ENCODE measurements at places on chromosomes 6 and 20. TPM values are rescaled to one million over a fixed set of nuclear protein-coding genes. Genes with fewer than 3 reads are reported as not detected.
A peak's percentile ranks its signal among the peaks of the same experiment; 100 is the strongest.

The FOXQ1 gene
- not detected for total RNA-seq

The CHMP4B gene
- 55.1 TPM for total RNA-seq

The KCNK5 gene
- 0.58 TPM for total RNA-seq

The XKR7 gene
- total RNA-seq, result 0.28 TPM

The HUS1B gene
- not detected for total RNA-seq

The RGS17 gene
- total RNA-seq, result 0.39 TPM

The BNIP5 gene
- total RNA-seq, result not detected

The C6orf52 gene
- 2.0 TPM for total RNA-seq

DNA sequence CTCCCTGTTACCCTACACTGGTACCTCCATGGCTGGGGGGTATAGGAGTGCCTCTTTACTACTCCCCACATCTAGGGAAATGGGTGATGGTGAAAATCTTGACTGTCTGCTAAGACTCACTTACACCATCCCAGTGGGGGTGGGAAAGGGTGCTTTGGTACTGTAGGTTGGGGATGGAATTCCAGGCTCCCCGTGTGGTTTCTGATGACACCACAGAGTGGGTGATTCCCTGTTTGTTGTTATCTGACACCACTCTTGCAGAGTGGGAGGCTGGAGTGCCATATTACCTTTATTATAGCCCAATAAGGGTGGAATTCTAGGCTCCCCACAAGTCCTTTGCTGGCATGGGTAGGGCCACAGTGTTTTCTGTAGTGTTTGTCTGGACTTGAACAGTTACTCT, 264.6 kb upstream of the MAN1A1 start:
- no peaks in the 10 kb centered on the region for H3K4me1 ChIP-seq
- no peaks in the 10 kb centered on the region for H3K36me3 ChIP-seq

- no peaks in the 10 kb centered on the region for H3K36me3 ChIP-seq
- peaks cover 12% of the 10 kb centered on the region for H3K4me1 ChIP-seq
- H3K27ac ChIP-seq, result no peak overlapping the region
- no peak for DNase-seq
- no peaks in the 10 kb centered on the region for H3K27me3 ChIP-seq
These were observed 1065.9 kb upstream of the CITED2 start for GRCh38 chr6:140440223-140440835.

- peak overlapping the region; percentile 91 for H3K27ac ChIP-seq
- peak overlapping the region; percentile 4 for H3K4me3 ChIP-seq
- H3K36me3 ChIP-seq, result no peaks in the 10 kb centered on the region
- no peaks in the 10 kb centered on the region for H3K27me3 ChIP-seq
These were observed 920 bp upstream of the RNF5 start for GRCh38 chr6:32177183-32177787.

- H3K27ac ChIP-seq, result no peak overlapping the region
- H3K27me3 ChIP-seq, result no peaks in the 10 kb centered on the region
- H3K4me3 ChIP-seq, result no peak overlapping the region
- no peaks in the 10 kb centered on the region for H3K4me1 ChIP-seq
- no peak for DNase-seq
These were observed 14.4 kb upstream of the FAM217A start for GRCh38 chr6:4093288-4093687.

DNA sequence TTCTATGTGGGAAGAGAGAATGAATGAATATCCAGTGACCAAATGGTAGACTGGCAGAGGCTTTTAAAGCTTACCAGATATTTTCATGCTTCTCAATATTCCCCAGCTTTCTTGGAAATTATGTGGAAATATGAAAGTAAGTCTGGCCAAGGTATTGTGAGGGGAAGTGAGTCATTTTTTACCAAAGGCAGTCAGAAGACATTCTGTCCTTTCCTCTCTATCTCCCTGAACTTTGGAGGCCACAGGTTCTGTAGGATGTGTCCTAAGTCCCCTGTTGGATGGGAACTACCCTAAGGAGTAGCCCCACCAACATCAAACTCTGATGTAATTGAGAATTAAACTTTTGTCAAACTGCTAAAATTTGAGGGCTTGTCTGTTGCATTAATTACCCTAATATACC, 593.8 kb upstream of the NRSN1 start:
- H3K27me3 ChIP-seq, result no peaks in the 10 kb centered on the region
- no peak for DNase-seq
- H3K4me3 ChIP-seq, result no peak overlapping the region
- no peak overlapping the region for H3K27ac ChIP-seq
- no peaks in the 10 kb centered on the region for H3K36me3 ChIP-seq

DNA sequence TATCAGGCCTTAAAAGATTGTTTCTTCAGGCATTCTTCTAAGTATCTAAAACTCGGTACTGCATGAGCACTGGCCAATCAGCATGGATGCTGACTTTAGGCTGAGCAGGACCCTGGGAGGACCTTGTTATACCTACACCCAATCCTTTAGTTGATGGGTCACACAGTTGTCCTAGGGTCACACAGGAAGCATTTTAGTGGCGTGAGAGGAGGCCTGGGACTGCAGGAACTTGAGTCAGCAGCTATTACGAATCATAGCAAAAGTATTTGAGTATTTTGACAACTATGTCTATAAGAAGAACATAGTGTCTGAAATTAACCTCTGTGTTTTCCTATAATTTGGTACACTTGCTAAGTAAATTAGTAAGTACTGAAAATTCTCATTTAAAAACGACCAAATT, 741.4 kb downstream of the HACE1 start:
- H3K27me3 ChIP-seq, result no peaks in the 10 kb centered on the region
- no peaks in the 10 kb centered on the region for H3K4me1 ChIP-seq
- no peak overlapping the region for H3K27ac ChIP-seq
- H3K4me3 ChIP-seq, result no peak overlapping the region

DNA sequence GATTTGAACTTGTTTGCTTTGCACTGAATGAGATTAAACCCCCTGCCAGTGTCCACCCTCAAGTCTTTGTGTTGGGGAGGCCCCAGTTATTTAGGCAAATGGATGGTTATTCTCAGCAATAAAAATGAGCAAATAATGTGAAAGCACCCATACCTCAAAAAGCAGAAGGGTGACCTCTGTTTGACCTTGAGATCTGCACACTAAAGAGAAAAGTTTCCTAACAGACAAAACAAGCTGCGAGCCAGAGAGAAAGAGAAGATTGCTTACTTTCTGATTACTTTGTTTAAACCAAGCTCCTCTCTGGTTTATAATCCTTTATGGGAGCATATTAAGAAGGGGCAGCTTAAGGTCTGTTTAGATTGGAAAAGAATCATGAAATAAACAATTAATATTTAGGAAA, 30.4 kb upstream of the TRERF1 start:
- no peaks in the 10 kb centered on the region for H3K4me1 ChIP-seq
- no peaks in the 10 kb centered on the region for H3K36me3 ChIP-seq
- H3K27me3 ChIP-seq, result no peaks in the 10 kb centered on the region
- H3K4me3 ChIP-seq, result no peak overlapping the region
- peak overlapping the region; percentile 4 for H3K27ac ChIP-seq

GRCh38 chr20:62892348-62893304, 31.0 kb upstream of the TCFL5 start:
- H3K4me1 ChIP-seq, result peaks cover 4% of the 10 kb centered on the region
- DNase-seq, result no peak
- H3K36me3 ChIP-seq, result peaks cover 91% of the 10 kb centered on the region
- no peak overlapping the region for H3K4me3 ChIP-seq

GRCh38 chr6:44960898-44961297, 367.2 kb upstream of the RUNX2 start:
- H3K27me3 ChIP-seq, result no peaks in the 10 kb centered on the region
- no peaks in the 10 kb centered on the region for H3K4me1 ChIP-seq
- no peak for DNase-seq
- no peak overlapping the region for H3K27ac ChIP-seq

GRCh38 chr6:111031151-111031550, 49.3 kb downstream of the RPF2 start:
- H3K4me3 ChIP-seq, result no peak overlapping the region
- no peak overlapping the region for H3K27ac ChIP-seq
- no peak for DNase-seq
- peaks cover 8% of the 10 kb centered on the region for H3K4me1 ChIP-seq
- H3K36me3 ChIP-seq, result peaks cover 10% of the 10 kb centered on the region

DNA sequence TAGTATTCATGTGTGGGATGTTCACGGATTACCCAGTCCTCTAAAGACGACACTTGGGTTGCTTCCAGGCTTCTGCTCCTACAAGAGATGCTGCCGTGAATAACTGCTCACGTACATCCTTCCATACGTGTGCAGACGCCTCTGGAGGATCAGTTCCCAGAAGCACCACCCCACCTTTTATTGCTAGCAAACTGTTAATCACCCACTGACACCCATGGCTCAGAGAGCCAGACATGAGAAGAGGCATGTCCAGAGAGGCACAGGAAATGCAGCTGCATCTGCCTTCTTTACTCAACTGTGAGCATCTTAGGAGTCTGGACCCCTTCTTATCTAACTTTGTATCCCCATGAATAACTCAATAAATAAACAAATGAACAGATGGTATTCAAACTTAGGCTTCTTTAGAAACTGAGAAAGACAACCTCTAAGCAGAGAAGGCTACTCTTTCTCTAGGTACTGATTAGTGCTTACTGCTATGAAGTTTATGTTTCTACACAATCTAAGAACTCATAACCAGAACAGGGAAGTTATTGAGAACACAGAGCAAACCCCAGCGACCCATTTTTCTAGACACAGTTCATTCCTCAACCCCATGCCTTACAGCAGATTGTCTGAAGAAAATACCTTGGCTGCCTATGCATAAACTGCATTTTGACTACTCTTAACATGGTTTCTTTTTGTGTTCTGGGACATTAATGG, 228.7 kb upstream of the RREB1 start:
- H3K27me3 ChIP-seq, result no peaks in the 10 kb centered on the region
- no peak overlapping the region for H3K27ac ChIP-seq
- H3K36me3 ChIP-seq, result no peaks in the 10 kb centered on the region
- peaks cover 5% of the 10 kb centered on the region for H3K4me1 ChIP-seq
- H3K4me3 ChIP-seq, result no peak overlapping the region
- DNase-seq, result no peak

DNA sequence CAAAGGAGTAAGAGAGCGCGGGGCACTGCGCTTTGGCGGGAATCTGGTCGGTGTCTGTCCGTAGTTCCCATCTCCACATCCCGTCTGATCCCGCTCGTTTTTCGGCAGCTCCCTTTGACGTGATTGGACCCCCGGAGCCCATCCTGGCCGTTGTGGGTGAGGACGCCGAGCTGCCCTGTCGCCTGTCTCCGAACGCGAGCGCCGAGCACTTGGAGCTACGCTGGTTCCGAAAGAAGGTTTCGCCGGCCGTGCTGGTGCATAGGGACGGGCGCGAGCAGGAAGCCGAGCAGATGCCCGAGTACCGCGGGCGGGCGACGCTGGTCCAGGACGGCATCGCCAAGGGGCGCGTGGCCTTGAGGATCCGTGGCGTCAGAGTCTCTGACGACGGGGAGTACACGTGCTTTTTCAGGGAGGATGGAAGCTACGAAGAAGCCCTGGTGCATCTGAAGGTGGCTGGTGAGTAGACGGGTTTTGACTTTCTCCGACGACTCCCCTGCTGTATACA, 1.4 kb downstream of the BTN1A1 start:
- peak overlapping the region; percentile 40 for H3K4me3 ChIP-seq
- no peak overlapping the region for H3K27ac ChIP-seq
- H3K27me3 ChIP-seq, result peaks cover 18% of the 10 kb centered on the region
- peaks cover 7% of the 10 kb centered on the region for H3K4me1 ChIP-seq
- H3K36me3 ChIP-seq, result no peaks in the 10 kb centered on the region

DNA sequence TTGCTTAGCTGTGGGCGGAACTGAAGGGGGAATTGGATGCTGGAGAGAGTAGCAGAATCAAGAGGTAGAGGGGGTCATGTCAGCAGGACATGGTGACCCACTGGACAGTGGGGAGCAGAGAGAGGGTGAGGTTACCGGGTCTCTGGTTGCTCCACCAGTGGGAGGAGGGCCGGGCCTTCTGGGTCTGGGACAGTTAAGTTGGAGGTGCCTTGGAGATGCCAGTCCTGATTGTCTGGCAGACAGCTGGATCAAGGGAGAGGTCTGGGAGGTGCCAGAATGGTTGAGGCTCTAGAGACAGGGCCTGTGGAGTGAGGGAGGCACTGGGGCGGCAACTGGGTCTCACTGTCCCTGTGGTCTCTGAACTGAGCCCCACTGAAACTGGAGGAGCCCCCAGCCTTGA, 24.6 kb downstream of the MANBAL start:
- H3K4me1 ChIP-seq, result peaks cover 7% of the 10 kb centered on the region
- no peak for DNase-seq
- H3K27ac ChIP-seq, result peak overlapping the region; percentile 37
- H3K36me3 ChIP-seq, result no peaks in the 10 kb centered on the region

DNA sequence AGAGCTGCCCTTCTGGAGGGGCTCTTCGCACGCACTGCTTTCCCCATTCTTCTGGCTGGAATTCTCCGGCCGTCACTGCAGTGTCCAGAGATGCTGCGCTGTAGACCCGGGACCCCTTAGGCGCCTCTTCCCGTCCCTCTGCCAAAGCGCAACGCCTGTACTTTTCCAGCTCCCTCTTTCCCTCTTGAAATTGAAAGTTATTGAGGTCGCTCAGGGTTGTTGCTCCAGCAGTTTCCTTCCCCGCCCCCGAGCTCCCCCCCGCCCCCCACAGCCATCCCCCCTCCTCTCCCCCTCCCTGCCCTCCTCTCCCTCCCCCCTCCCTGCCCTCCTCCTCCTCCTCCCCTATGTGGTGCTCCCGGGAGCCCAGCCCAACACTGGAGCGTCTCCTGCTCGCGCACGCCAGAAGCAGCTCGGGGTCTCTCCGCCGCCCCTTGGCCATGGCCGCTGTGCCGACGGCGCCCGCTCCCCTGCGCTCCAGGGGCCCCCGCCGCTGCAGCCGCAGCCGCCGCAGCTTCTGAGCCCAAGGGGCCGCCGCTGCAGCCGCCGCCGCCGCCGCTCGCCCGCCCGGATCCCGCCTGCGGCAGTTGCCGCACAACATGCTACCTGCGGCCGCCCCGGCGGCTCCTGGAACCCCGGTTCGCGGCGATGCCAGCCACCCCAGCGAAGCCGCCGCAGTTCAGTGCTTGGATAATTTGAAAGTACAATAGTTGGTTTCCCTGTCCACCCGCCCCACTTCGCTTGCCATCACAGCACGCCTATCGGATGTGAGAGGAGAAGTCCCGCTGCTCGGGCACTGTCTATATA, at the start of gene RSPO3:
Gene RSPO3 (plus strand): TSS at position 374 of the 804 bp plus-strand sequence. CDS start 522 bp downstream, outside the sequence.
- H3K27ac ChIP-seq, result no peak within 1 kb of the TSS
- H3K4me1 ChIP-seq, result no peaks in the 10 kb centered on the region
- DNase-seq, result no peak
- H3K27me3 ChIP-seq, result peaks cover 21% of the 10 kb centered on the region

GRCh38 chr6:16671302-16672289, 89.7 kb downstream of the ATXN1 start:
- H3K36me3 ChIP-seq, result no peaks in the 10 kb centered on the region
- H3K4me1 ChIP-seq, result peaks cover 4% of the 10 kb centered on the region
- H3K27me3 ChIP-seq, result no peaks in the 10 kb centered on the region
- DNase-seq, result no peak
- H3K27ac ChIP-seq, result no peak overlapping the region

DNA sequence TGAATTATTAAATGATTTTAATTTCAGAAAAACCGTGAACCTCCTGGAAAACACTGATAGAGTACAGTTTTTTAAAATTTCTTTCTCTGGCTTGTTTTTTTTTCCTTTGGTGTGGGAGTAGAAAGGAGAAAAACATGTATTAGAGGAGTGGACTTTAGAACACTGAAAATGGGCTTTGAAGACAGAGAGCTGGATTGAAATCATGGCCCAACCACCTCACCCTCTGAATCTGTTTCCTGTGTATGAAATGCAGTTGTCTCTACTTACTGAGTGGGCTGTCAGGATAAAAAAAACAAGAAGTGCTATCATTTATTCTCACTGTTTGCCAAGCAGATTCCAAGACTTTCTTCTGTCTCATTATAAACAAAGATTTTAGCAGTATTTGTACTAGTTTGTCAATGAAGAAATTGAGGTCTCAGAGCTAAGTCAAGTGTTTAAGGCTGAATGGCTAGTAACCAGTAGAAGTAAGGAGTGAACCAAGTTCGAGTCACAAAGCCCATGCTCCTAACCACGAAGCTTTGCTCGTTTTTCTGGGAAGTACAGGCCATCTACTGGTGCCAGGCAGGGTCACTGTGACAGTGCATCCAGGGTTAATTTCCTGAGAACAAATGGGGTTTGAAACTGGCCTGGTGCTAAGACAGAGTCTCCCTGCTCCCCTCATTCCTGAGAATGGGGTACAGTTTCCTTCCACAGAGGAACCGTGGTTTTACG, 256.4 kb downstream of the TMEM242 start:
- DNase-seq, result no peak
- H3K36me3 ChIP-seq, result no peaks in the 10 kb centered on the region
- H3K27me3 ChIP-seq, result no peaks in the 10 kb centered on the region

Measured in adrenal gland (tissue), 19 donors.